ENCODE measurements at places on chromosomes 12 and 14.

DNA sequence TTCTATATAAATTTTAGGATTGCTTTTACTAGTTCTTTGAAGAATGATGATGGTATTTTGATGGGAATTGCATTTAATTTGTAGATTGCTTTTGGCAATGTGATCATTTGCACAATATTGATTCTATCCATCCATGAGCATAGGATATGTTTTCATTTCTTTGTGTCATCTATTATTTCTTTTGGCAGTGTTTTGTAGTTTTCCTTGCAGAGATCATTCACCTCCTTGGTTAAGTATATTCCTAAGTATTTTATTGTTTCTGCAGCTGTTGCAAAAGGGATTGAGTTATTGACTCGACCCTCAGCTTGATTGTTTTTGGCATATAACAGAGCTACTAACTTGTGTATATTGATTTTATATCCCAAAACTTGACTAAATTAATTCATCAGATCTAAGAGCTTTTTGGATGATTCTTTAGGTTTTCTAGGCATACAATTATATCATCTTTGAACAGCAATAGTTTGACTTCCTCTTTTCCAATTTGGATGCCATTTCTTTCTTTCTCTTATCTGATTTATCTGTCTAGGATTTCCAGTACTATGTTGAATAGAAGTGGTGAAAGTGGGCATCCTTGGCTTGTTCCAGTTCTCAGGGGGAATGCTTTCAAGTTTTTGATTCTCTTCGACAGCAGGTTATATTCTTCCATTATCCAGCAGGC, 668.1 kb downstream of the SLC16A7 start:
- no peak for DNase-seq

GRCh38 chr14:54776361-54777001, 126.1 kb downstream of the GCH1 start:
- DNase-seq = no peak

DNA sequence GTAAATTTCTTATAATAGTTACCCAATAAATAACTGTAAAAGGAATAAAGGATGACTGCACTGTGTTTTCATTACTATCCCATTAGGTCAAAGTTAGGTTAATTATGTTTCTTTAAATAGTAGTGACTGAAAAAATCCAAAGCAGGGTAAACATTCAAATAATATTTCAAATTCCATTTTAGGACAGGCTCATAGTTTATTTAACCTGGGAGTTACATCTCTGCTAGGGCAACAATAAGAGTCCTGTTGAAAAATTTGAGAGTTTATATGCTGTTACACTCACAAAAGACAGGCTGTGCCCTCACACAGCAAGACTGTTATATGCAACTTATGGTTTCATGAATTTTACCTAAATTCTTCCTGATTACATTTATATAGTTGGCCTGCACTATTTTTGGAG, 8.0 kb downstream of the ERP27 start:
- no peak for DNase-seq

- DNase-seq = no peak
Measured at GRCh38 chr12:55688716-55689655, 18.7 kb downstream of the ITGA7 start.

- DNase-seq = no peak
Measured at GRCh38 chr12:70849265-70849960, 71.1 kb downstream of the PTPRR start.

- DNase-seq = no peak
Measured at GRCh38 chr14:92529903-92530302, 16.3 kb downstream of the RIN3 start.

GRCh38 chr14:57025456-57025855, 215.2 kb upstream of the OTX2 start:
- no peak for DNase-seq

- DNase-seq = no peak
Measured at GRCh38 chr12:79535751-79536150, 155.0 kb downstream of the PAWR start.

GRCh38 chr12:26699237-26699636, 133.8 kb downstream of the ITPR2 start:
- no peak for DNase-seq

- DNase-seq = no peak
Measured at GRCh38 chr14:104794099-104794498, 1.4 kb downstream of the AKT1 start.

DNA sequence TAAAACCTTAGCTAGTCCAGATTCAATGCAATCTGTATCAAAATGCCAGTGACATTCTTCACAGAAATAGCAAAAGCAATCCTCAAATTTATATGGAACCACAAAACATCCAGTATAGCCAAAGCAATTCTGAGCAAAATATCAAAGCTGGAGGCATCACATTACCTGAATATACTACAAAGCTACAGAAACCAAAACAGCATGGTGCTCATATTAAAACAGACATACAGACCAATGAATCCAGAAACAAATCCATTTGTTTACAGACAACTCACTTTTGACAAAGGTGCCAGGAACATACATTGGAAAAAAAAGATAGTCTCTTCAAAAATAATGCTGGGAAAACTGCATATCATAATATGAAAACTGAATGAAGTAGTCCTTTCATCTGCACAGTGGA, 4.8 kb downstream of the KLRC4 start:
- DNase-seq = no peak

GRCh38 chr14:23345987-23346692, 6.5 kb downstream of the SLC22A17 start:
- no peak for DNase-seq

DNA sequence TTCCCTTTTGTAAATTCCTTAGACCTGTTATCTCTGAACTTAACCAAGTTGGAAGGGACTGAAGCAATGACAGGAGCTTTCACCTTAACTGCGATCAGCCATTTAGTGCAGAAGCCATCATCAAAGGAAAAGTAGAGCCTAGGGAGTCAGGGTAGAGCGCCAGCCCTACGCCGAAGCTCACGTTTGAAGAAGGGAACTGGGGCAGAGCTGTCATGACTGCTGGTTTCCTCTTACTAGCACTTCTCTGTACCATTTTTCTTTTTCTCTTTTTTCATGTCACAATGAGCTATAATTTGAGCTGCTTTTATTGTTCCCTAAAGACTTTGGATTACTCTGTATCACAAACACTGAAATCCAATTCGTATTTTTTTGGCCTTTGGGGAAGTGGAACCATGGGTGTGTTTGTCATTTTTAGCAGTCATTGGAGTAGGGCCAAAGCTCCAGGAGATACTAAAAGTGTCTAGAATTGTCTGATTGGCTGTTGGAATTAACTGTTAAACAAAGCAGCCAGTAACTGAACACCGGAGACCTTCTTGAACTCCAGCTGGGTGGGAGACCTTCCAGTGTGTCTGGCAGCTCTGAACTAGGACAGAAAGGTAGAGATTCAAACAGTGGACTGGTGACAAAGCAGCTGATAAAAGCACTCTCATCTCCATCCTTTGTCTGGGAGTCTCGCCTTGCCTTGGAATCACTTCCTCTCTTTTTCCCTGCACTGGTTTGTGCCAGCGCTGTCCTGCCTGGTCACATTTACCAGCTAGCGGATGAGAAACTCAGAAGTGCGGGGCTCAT, 9.1 kb downstream of the MTRFR start:
- DNase-seq = no peak

DNA sequence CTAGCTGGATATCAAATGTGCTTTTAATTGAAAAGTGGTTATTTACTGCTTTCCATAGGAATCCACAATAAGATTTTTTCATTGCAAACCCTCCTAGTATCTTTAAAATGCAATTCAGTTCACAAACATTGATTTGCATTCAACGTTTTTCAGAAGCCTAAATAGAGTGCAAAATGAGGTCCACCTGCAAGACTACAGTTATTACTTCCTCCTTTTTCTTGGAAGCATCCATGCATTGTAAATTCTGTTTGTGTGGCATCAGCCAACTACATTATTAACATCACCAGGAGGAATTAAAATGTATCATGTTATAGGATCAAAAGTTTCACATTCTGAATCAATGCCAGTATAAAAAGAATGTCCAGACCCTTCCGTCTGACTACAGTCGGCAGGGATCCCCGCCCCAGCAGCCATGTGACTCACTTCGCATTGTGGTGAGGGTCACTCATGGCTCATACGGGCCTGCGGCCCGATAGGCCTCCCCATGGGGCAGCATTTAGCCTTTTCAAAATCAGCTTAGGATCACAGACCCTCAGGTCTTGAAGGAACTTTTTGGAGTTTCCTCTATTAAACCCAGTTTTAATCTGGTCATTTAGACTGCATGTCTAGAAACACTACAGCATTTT, 46.3 kb downstream of the NTF3 start:
- no peak for DNase-seq

GRCh38 chr12:123223241-123223668, 9.7 kb downstream of the MPHOSPH9 start:
- DNase-seq = peak; percentile 27

- DNase-seq = no peak
Measured at GRCh38 chr12:24255920-24256665, 306.6 kb upstream of the SOX5 start.

Measured in stimulated activated CD8-positive, alpha-beta memory T cell treated with anti-CD3 and anti-CD28 coated beads, Interleukin-7, amount 100 ng/mL, for 1 hour (primary cell).